ENCODE measurements at places on chromosomes 2 and 18.
A peak's percentile ranks its signal among the peaks of the same experiment; 100 is the strongest.

- no peak for DNase-seq
Measured at GRCh38 chr2:218031771-218032257, 29.0 kb upstream of the TNS1 start.

DNA sequence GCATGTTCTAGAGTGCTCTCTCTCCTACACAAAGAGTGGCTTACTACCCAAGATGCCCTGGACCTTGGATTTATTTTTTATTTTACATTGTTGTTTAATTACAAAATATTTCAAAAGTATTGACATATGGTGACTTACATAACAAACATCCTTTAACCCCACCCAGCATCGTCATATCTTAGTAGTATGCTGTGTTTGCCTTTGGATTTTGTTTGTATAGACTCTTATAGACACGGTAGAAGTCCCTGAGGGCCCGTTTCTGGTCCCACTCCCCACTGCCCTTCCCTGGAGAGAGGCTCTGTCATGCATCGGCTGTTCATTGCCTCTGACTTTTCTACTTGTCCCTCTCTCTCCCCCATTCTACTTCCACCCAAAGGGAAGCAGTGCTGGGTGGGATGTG is 112.0 kb downstream of the ZBTB7C start:
- DNase-seq: no peak

- DNase-seq: peak; percentile 63
Measured at GRCh38 chr2:9813312-9814128, 29.8 kb upstream of the TAF1B start.

- no peak for DNase-seq
Measured at GRCh38 chr2:62266433-62267038, 70.6 kb downstream of the B3GNT2 start.

DNA sequence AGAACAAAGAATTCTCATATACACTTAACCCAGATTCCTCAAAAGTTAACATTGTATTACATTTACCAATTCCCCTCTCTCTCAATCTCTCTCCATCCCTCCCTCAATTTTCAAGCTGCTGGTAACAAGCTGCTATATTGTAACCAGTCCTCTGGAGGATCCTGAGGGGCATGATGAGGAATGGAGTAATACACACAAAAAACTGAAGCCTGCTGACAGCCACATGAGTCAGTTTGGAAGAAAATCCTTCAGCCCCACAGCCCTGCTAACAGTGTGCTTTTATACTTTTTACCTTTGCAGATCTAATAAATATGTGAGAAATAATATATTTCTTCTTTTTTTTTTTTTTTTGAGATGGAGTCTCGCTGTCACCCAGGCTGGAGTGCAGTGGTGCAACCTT is 165.7 kb upstream of the RAB12 start:
- no peak for DNase-seq

- DNase-seq: no peak
Measured at GRCh38 chr2:176931588-176932563, 280.7 kb upstream of the HNRNPA3 start.
